ENCODE measurements at places on chromosomes 13 and 19.

DNA sequence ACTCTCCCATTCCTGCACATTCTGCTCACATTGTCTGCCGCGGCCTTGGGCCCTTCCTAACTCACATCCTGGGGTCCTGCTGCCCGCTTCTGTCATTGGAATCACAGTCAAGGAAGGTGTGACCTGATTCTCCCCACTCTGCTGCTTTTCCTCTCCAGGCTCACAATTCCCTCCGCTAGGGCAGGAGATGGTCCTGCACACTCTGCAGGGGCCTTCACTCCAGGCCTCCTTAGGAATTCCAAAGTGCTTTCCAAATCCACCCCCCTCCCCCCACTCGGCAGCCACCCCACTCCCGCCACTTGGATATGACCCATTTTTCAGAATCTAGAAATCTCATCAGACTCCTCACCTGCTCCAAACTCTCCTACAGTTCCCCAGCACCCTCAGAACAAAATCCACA lies 3.1 kb upstream of the SLC5A5 start:
- no peak for DNase-seq

- peak; percentile 33 for DNase-seq
Measured at GRCh38 chr19:44822177-44822576, 13.3 kb downstream of the BCAM start.

DNA sequence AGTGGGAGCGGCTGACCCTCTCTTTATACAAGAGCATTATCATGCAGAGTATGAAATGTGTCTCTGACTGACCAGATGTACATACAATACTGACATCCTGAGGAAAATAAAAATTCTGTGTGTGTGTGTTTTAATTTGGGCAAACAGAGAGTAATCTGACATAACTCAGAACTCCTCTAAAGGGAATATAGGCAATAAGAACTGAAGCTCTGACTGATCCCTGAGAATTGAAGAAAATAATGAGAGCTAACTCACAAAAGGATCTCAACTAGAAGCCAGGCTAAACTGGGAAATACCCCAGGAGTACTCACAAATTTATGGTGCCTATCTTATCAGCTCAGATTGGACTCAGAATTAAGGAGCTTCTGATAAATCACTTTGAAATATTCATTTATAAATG lies 539.9 kb downstream of the OLFM4 start:
- no peak for DNase-seq

DNA sequence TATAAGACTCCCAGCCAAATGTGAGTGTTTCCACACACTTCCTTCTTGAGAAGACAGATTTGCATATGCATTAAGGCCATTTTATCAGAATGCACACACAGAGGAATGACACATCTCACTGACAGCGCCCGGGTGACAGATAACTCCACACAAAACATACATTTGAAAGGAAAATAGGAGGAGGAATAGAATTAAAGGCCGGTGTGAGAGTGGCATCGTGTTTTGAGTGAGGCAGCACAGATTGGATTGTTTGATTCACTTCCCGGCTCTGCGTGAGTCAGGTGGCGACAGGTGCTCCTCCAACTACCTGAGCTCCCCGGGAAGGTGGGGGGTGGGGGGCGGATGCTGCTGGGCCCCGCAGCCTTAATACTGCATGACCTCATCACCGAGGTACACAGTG lies 429.0 kb downstream of the TSHZ3 start:
- DNase-seq: no peak

- DNase-seq: no peak
Measured at GRCh38 chr19:439167-439900, 21.5 kb downstream of the SHC2 start.

DNA sequence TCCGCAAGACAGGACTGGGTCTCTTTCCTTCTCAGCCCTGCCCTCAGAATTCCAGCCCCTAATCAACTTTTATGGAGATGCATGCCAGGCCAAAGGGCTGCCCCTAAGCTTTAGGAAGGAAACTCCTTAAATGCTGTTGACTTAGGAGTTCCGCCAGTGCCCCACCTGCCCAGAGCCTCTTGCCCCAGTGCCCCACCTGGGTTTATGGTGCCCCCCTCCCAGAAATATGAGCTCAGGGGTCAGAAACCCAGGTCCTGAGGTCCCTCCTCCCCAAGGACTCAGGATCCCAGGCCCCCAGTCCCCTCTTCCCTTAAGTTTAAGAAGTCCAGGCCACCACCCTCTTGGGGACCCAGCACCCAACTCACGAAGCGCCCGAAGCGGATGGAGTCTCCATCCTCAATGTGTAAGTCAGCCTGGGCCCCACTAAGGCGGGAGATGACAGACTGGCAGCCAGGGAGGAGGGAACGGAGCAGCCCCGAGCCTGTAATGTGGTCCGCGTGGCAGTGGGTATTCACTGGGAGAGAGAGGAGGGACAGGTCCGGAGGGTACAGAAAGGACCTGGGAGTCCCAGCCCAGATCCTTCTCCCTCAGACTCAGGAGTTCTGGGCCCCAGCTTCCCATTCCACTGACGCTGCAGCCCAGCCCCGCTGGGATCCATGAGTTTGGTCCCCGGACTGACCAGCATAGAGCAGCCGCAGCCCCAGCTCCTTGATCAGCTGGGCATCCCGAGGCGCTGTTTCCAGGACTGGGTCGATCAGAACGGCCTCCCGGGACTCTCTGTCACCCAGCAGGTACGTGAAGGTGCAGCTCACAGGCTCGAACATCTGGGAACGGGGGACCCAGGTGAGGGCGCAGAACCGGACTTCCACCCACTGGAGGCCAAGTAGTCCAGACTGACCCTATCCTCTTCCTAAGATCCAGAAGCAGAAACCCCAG lies 897 bp downstream of the ETHE1 start:
- DNase-seq: peak; percentile 44

- DNase-seq: peak; percentile 56
Measured at GRCh38 chr13:91185294-91185863, 162.1 kb upstream of the MIR17HG start.

- DNase-seq: no peak
Measured at GRCh38 chr13:47005756-47006414, 109.0 kb upstream of the HTR2A start.

GRCh38 chr19:7287722-7288121 lies 6.5 kb downstream of the INSR start:
- no peak for DNase-seq

DNA sequence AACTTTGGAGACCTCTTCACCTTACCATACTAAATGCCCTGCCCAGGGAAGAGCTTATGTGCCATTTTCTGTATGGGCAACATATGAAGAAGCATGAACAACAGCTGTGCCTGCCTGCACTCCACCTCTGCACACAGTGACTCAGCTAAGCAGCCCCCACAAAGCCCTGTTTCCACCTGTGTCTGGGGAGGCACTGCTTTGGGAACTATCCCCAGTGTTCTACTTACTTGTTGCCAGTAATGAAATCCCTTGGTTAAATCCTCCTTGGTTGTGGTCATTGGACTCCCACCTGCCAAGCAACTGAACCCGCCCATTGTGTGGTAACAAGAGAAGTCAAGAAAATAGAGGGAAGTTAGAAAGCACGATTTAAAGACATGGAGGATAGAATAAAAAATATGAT lies 84.6 kb downstream of the NALCN start:
- DNase-seq: no peak
